ENCODE measurements at places on chromosomes 3 and 15. TPM values are rescaled to one million over a fixed set of nuclear protein-coding genes. Genes with fewer than 3 reads are reported as not detected.

The TM6SF1 gene
- total RNA-seq: not detected

DNA sequence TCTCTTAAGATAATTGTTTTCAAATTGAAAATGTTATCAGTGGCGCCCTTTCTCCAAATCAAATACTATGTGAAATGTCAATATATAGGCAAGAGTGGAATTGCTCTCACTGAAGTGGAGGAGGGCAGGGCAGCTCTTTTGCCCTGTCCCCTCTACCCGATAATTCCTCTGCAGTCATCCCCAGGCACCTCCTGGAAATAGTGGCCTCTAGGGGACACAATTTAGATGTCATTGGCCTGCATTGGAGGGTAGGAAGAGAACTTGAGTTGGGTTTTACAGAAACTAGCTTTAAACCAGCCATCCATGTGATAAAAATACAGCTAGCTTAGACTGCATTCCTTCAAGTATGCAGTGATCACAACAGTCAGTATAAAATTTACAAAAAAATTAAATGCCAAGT is 288.9 kb downstream of the EDEM1 start:
- H3K4me1 ChIP-seq: no peaks in the 10 kb centered on the region
- H3K36me3 ChIP-seq: no peaks in the 10 kb centered on the region
- no peaks in the 10 kb centered on the region for H3K27me3 ChIP-seq
- no peak overlapping the region for H3K27ac ChIP-seq

- no peaks in the 10 kb centered on the region for H3K36me3 ChIP-seq
- H3K4me3 ChIP-seq: no peak overlapping the region
- no peaks in the 10 kb centered on the region for H3K27me3 ChIP-seq
- DNase-seq: peak; percentile 73
- peaks cover 40% of the 10 kb centered on the region for H3K4me1 ChIP-seq
Measured at GRCh38 chr15:68815598-68815997, 5.1 kb downstream of the ANP32A start.

- no peak for DNase-seq
- H3K27ac ChIP-seq: no peak overlapping the region
- H3K4me3 ChIP-seq: no peak overlapping the region
- H3K27me3 ChIP-seq: no peaks in the 10 kb centered on the region
- peaks cover 16% of the 10 kb centered on the region for H3K4me1 ChIP-seq
Measured at GRCh38 chr3:27293939-27294338, 75.2 kb downstream of the NEK10 start.

The HTR3E gene
- total RNA-seq: not detected

DNA sequence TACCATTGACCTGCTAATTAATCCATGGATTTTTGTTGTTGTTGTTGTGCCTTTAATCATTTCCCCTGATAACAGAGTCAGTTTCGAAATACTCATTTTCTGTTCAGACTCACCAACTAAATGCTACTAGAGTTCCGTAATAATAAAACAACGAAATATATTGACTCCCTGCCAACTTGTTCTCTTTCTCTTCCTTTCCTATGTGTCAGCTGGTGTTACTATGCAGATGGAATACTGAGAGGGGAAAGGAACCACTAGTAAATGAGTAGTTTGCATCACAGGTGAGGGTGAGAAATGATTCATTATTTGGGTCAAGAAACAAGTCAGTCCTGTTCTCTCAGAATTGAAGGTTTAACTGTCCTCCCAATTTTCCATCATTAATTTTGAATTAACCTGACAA is 1027.3 kb downstream of the TUSC7 start:
- no peaks in the 10 kb centered on the region for H3K27me3 ChIP-seq
- no peak for DNase-seq
- H3K27ac ChIP-seq: no peak overlapping the region

- no peak overlapping the region for H3K27ac ChIP-seq
- peak; percentile 36 for DNase-seq
- no peaks in the 10 kb centered on the region for H3K36me3 ChIP-seq
- H3K4me1 ChIP-seq: no peaks in the 10 kb centered on the region
- no peaks in the 10 kb centered on the region for H3K27me3 ChIP-seq
- H3K4me3 ChIP-seq: no peak overlapping the region
Measured at GRCh38 chr15:65525622-65526021, 4.6 kb upstream of the HACD3 start.

- H3K36me3 ChIP-seq: peaks cover 6% of the 10 kb centered on the region
- DNase-seq: no peak
- no peaks in the 10 kb centered on the region for H3K27me3 ChIP-seq
- H3K4me3 ChIP-seq: no peak overlapping the region
Measured at GRCh38 chr3:52405066-52405465, 39.8 kb downstream of the SEMA3G start.

DNA sequence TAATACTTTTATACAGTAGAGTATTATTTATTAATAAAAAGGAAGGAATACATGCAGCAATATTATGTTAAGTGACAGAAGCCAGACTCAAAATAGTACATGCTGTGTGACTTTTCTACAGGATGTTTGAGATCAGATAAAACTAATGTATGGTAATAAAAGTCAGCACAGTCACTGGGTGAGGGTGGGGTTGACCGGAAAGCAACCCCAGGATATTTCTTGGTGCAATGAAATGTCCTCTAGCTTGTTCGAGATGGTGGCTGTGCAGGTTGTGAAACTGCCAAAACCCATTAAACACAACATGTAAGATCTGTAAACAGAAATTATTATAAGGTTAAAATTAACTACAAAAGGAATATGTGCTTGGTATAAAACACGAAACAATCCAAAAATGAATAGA is 20.8 kb upstream of the ALDH1L1 start:
- H3K27me3 ChIP-seq: no peaks in the 10 kb centered on the region
- no peak for DNase-seq
- H3K4me1 ChIP-seq: no peaks in the 10 kb centered on the region
- H3K4me3 ChIP-seq: no peak overlapping the region
- H3K27ac ChIP-seq: no peak overlapping the region

DNA sequence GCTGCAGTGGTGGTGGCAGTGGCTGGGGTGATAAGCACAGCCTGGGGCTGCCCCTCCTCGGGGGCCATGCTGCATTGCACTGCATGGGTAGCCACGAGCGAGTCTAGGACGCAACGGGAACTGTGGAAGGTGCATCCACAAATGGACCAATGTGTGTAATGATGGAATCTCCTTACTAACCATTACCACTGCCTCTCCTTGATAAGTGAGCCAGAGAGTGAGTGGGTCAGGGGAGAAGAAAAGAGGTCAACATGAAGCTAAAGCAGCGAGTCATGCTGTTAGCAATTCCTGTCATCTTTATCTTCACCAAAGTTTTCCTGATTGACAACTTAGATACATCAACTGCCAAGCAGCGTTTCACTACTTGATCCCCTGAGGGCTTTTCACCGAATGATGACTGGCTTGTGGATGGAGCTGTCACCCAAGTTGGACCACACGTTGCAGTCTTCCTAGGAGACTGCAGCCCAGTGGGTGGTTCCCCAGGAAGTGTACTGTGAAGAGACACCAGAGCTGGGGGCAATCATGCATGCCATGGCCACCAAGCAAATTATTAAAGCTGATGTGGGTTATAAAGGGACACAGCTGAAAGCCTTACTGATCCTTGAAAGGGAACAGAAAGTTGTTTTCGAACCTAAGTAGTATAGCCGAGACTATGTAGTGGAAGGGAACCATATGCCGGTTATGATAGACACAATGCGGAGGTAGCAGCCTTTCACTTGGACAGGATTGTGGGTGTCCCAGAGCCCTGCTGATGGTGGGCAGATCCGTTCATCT is 20.6 kb downstream of the SAMD7 start:
- no peaks in the 10 kb centered on the region for H3K36me3 ChIP-seq
- H3K4me1 ChIP-seq: no peaks in the 10 kb centered on the region
- no peak overlapping the region for H3K4me3 ChIP-seq
- DNase-seq: no peak
- no peak overlapping the region for H3K27ac ChIP-seq
- no peaks in the 10 kb centered on the region for H3K27me3 ChIP-seq

- H3K36me3 ChIP-seq: no peaks in the 10 kb centered on the region
- H3K4me1 ChIP-seq: no peaks in the 10 kb centered on the region
- H3K4me3 ChIP-seq: no peak overlapping the region
- DNase-seq: peak; percentile 7
- H3K27ac ChIP-seq: no peak overlapping the region
- H3K27me3 ChIP-seq: no peaks in the 10 kb centered on the region
Measured at GRCh38 chr15:91142106-91142744, 42.2 kb downstream of the SV2B start.

GRCh38 chr15:69096626-69097025 is 63.8 kb upstream of the GLCE start:
- H3K27ac ChIP-seq: no peak overlapping the region
- peaks cover 25% of the 10 kb centered on the region for H3K27me3 ChIP-seq
- no peak for DNase-seq
- H3K36me3 ChIP-seq: no peaks in the 10 kb centered on the region
- H3K4me1 ChIP-seq: no peaks in the 10 kb centered on the region

All from GM23248 (cell line).